ENCODE measurements at places on chromosomes 5 and 9.

GRCh38 chr5:107674655-107675054 lies 3.9 kb upstream of the EFNA5 start:
- no peak for DNase-seq

DNA sequence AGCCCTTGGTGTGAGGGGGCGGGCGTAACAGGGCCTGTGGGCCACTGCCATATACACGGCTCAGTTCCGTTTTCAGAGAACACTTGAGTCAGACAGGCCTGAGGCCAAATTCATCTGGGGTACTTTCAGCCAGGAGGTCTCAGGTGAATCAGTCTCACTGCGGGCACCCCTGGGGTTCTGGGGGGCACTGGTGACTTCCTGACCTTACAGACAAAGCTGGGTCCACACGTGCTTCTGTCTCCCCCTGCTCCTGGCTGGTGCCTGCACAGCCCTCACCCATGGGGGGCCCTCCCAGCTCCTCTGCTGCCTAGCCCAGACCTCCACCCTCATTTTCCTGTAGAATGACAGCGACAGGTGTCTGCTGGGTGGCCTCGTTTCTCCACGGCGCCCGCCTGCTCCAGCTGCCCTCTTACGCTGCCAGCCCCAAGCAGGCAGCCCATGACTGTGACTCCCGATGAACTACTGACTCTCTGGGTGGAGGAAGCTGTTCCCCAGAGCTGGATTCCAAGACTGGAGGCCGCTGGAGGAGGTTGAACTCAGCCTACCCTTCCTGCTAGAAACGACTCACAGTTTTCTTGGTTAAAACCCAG lies 374.1 kb upstream of the IRX4 start:
- no peak for DNase-seq

DNA sequence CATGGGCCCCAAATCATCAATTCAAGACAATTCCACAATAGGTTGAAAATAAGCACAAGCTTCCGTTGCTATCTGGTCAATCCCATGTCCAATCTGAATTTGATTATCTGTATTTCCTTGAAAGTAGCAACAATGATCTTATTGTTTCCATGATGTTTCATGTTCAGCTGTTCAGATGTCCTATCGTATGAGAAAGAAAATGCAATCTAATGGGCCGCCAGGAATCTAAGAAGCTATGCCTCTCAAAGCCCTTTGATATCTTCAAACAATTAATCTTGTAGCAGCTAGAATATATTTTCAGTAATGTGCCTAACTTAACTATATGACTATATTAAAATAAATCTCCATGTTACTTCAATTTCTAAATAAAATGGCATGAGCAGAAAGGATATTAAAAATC lies 32.1 kb upstream of the ALDOB start:
- no peak for DNase-seq

DNA sequence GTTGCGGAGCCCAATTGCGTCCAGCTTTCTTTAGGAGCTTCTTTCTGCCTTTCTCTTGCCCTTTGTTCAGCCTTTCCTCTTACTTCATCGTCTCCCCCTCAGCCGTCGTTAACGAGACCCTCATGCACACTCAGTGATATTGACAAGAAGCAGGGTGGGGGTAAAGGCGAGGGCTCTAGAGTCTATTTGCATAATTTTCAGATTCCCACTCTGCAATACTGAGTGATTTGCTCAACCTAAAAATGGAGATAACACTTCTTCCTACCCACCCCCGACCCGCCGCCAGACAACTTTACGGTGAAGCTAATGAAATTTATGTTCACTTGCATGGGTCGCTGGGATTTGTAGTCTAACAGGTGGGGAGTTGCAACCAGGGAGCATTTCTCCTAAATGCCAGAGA lies 1.3 kb upstream of the TBC1D2 start:
- DNase-seq, result peak; percentile 46

GRCh38 chr9:7500521-7500920 lies 299.1 kb downstream of the DMAC1 start:
- no peak for DNase-seq

DNA sequence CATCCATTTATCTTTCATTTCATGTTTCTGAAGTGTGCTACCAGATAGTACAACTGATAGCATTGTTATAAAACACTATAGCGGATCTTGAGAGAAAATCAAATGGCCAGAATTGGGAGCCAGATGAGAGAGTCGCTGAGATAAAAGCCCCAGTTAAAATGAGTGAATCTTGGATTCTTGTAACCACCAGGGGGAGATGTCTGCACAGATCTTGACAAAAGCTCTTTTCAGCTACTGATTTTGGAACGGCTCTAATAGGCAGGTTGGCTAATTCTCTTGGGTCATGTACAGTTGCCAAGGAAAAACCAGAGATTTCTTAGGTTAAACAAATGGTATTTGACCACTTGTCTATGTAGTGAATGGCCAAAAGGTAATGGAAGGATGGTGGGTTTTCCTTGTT lies 21.7 kb downstream of the F2RL2 start:
- DNase-seq, result peak; percentile 62

GRCh38 chr9:124928116-124928515 lies 12.8 kb downstream of the GOLGA1 start:
- DNase-seq, result no peak

GRCh38 chr5:174175716-174176268 lies 130.3 kb downstream of the NSG2 start:
- no peak for DNase-seq

DNA sequence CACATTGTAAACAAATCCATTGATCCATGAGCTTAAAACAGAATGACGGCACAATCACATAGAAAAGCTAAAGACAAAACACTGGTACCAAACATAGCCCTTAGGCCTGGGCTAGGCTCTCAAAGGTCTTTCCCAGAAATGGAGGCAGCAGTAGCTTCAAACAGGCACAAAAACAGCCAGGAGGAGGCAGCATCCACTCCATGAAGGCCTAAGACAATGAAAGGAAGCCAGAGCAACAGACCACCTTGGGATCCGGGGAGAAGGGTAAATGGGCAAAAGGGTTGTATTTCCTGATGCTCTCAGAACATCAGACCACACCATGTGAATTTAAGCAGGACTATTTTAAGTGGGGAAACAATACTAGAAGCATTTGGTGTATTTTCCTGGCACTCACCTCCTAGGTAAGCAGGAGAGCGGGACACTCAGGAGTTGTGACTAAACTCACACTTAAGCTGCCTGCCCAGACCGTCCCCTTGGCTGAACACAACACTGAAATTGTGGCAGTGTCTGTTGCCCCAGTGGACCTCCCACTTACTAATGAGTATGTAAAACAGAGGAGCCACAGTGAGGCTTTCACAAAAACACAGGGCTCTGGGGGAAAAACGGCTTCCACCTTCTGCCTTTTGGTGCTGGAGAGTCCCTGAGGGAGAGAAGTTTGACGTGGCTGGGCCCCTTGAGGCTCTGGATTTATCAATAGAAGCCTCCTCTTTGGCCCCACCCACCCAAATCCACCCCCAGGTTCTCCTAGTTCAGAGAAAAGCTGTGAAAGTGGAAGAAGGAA lies 11.9 kb downstream of the GNPDA1 start:
- DNase-seq, result peak; percentile 26

- no peak for DNase-seq
Observed at GRCh38 chr5:1268666-1269065, 26.2 kb downstream of the TERT start.

GRCh38 chr5:122471031-122471751 lies 159.2 kb downstream of the SNCAIP start:
- DNase-seq, result no peak

DNA sequence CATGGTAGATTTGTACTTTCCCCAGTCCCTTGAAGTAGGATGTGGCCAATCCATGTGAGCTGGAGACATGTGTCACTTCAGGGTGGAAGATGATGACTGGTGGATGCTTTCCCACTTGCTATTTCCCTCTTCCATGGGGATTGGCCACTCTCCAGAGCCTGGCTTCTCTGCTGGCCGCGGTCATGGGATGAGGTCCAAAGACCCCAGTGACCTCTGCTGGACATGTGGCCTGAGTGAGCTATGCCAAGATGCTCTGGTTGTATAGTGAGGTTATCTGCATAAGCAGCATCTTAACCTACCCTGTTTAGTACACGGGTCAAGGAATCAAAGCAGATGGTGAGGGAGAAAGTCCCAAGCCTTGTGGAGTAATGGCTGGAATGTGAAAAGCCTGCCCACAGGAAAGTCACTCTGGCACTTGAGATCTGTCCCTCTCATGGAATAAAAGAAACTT lies 47.1 kb downstream of the SH3PXD2B start:
- DNase-seq, result no peak

GRCh38 chr5:54743581-54743980 lies 226.0 kb downstream of the SNX18 start:
- DNase-seq, result no peak

GRCh38 chr5:5688925-5689310 lies 266.4 kb downstream of the ICE1 start:
- DNase-seq, result no peak

GRCh38 chr9:98130576-98131228 lies 11.7 kb upstream of the TRIM14 start:
- DNase-seq, result no peak

GRCh38 chr9:112194969-112195431 lies 19.9 kb upstream of the SUSD1 start:
- DNase-seq, result no peak

DNA sequence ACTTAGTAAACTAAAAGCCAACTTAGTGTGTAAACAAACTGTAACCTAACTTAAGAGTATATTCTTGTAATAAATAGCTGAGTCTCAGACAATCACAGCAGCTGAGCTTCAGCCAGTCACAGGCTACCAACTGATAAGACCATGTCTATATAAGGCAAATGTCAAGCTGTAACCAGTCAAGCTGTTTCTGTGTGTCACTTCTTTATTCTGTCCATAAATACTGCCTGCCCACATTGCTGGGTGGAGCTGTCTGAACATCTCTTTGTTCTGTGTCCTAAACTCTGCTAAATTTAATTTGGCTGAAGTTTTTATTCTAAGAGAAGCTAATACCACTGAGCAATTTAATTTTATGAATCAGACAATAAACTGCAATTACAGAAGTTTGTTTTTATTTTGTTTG lies 412.1 kb upstream of the CDH10 start:
- no peak for DNase-seq
